Muscle of arm (tissue), 14 donors: ENCODE measurements at places on chromosomes 7 and 10. TPM values are rescaled to one million over a fixed set of nuclear protein-coding genes. Genes with fewer than 3 reads are reported as not detected.

DNA sequence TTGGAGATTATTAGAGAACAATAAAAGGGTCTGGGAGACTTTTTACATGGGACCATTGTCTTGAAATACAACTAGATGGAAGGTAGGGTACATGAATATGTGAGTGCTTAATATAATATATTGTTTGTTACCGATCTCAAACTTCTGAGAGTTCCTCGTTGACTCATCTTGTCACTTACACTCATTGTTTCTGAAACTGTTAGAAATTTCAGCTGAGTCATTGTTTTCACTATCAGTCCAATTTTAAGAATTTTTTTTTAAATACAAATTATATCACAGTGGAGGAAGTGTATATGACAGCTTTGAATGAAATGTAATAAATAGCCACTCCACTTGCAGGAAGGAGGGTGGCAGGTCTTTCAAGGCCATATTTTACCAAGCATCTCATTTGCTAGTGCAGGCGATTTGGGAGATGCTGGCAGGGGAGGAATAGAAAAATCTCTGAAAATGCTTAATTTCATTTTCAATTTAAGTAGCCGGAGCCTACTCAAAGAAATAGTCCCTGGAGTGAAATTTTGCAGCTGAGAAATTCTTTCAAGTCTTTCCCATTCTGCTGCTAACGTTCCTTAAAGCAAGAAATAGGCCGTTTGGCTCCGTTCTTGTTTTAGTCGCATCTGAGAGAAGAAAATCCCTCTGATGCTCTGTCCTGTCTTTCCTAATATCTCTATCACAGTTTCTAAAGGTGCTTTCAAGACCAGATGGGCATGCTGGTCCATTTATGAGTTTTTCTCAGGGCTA is 1404.2 kb upstream of the CELF2 start:
- no peak for DNase-seq

GRCh38 chr10:70191972-70192305 is 21.6 kb upstream of the SAR1A start:
- peak; percentile 46 for DNase-seq

GRCh38 chr10:73248259-73248724 is 1.2 kb upstream of the DNAJC9 start:
- no peak for DNase-seq

GRCh38 chr10:96225119-96225518 is 46.2 kb downstream of the BLNK start:
- DNase-seq: no peak

GRCh38 chr10:94035982-94036765 is 42.4 kb downstream of the PLCE1 start:
- no peak for DNase-seq

- DNase-seq: no peak
Observed at GRCh38 chr10:77673101-77673500, 35.5 kb upstream of the KCNMA1 start.

- DNase-seq: no peak
Observed at GRCh38 chr10:84522612-84523462, 194.4 kb downstream of the CCSER2 start.

DNA sequence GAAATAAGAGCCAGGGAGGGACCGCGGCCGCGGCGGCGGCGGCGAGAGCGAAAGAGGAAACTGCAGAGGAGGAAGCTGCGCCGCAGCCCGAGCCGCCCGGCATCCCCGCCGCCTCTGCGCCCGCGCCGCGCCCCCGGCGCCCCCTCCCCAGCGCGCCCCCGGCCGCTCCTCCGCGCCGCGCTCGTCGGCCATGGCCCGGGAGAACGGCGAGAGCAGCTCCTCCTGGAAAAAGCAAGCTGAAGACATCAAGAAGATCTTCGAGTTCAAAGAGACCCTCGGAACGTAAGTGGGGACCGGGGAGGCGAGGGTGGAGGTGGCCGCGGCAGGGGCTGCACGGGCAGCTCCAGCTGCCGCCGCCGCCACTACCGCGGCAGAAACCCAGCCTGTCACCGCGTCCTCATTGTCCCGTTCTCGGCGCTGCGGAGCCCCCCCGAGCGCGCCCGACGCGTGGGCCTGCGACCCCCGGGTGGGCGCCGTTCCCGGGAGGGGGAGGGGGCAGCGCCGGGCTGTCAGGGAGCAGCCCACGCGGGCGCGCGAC is 351 bp downstream of the CAMK1D start:
- no peak for DNase-seq

- DNase-seq: peak; percentile 75
Observed at GRCh38 chr10:70549962-70550458, 52.5 kb downstream of the PRF1 start.

- DNase-seq: no peak
Observed at GRCh38 chr10:113232928-113233511, 283.0 kb downstream of the TCF7L2 start.

Gene ASB10
- polyA plus RNA-seq: 1.7 TPM

Gene UNC5B
- polyA plus RNA-seq: 10.5 TPM

Gene LRIT1
- polyA plus RNA-seq: not detected

Gene TNKS2
- polyA plus RNA-seq: 28.3 TPM

Gene WNT16
- 1.8 TPM for polyA plus RNA-seq

Gene FGFBP3
- polyA plus RNA-seq: not detected

Gene CTTNBP2
- polyA plus RNA-seq: 1.7 TPM

Gene LIPK
- not detected for polyA plus RNA-seq

Gene NKX1-2
- polyA plus RNA-seq: not detected

Gene GIMAP2
- polyA plus RNA-seq: 6.1 TPM
